Hematopoietic multipotent progenitor cell (in vitro differentiated cells): ENCODE measurements at places on chromosomes 7 and 10. TPM values are rescaled to one million over a fixed set of nuclear protein-coding genes. Genes with fewer than 3 reads are reported as not detected.
A peak's percentile ranks its signal among the peaks of the same experiment; 100 is the strongest.

The HOXA6 gene
- 40.1 TPM for total RNA-seq

DNA sequence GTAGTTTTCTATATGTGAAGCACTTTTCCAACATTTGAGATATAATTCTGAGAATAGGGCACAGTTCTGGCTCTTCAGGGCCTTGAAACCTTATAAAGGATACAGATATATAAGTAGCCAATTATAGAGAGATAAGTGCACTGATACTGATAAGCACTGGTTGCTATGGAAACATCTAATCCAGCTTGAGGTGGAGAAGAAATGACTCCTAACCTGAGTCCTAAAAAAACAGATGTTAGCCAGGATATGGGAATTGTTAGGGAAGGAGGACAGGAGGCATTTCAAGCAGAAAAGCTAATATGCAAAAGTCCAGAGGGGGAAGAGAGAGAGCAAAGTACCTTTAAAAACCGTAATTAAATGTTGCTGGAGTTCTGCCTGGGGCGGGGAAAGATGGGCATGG is 30.8 kb downstream of the STRIP2 start:
- DNase-seq: no peak

The IFIT3 gene
- total RNA-seq: 11.6 TPM

The CARD11 gene
- 15.1 TPM for total RNA-seq

GRCh38 chr10:21832821-21833130 is 170.8 kb downstream of the DNAJC1 start:
- DNase-seq: no peak

DNA sequence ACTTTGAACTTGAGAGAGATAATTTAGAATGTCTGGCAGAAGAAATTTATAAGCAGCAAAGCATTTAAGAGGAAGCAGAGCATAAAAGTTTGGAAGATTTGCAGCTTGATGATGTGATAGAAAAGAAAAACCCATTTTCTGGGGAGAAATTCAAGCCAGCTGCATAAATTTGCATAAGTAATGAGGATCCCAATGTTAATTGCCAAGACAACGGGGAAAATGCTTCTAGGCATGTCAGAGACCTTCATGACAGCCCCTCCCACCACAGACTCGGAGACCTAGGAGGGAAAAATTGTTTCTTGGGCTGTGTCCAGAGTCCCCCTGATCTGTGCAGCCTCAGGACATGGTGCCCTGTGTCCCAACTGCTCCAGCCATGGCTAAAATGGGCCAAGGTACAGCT is 263.6 kb upstream of the POT1 start:
- no peak for DNase-seq

DNA sequence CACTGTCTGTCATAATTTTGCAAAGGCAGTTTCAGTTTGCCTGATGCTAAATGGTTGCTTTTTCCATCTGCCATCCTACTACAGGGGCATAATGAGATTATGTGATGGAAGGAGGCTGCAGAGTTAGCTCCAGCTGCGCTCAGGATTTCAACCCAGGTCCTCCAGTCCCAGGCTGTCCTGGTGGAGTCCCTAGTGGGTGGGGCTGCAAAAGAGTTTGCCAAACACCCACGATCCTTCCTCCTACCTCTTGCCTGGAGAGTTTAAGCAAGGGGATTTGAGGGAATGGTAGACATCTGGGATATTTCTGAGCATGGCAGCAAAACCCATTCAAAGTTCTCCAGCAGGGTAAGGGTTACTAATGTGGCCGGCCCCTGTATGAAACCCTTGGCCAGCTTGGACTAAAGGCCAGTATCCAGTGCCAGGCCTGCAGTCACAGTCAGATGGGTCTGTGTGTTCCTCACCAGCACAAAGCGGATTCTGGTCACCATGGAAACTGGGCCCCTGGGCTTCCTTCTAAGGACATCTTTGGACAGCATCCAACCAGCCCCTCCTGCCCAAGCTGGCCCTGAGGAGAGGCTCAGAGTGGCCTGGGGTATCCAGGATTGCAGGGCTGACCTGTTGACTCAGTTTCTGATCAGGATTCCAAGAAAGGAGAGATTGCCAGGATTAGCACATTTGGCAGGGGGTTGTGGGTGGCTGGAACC is 42.7 kb upstream of the CHST3 start:
- DNase-seq: peak; percentile 20

GRCh38 chr10:132946-133898 is 2.0 kb upstream of the ZMYND11 start:
- DNase-seq: no peak
